ENCODE measurements at places on chromosomes 3 and 15. TPM values are rescaled to one million over a fixed set of nuclear protein-coding genes. Genes with fewer than 3 reads are reported as not detected.

The SLC9C1 gene
- not detected for total RNA-seq

The SNX22 gene
- 0.33 TPM for total RNA-seq

The ARNT2 gene
- total RNA-seq: not detected

The MST1 gene
- total RNA-seq: 6.3 TPM

The APPL1 gene
- 30.9 TPM for total RNA-seq

The ECE2 gene
- total RNA-seq: not detected

Measured in CD4-positive, alpha-beta memory T cell (primary cell).